ENCODE measurements at places on chromosomes 4 and X.

- DNase-seq: no peak
These were observed 8.1 kb upstream of the MRPL1 start for GRCh38 chr4:77854431-77855111.

GRCh38 chrX:101395789-101396188 is 5.0 kb downstream of the RPL36A start:
- no peak for DNase-seq

- DNase-seq: no peak
These were observed 192.0 kb upstream of the ETNPPL start for GRCh38 chr4:108954880-108955279.

- no peak for DNase-seq
These were observed 46.4 kb downstream of the KDR start for GRCh38 chr4:55078987-55079386.

DNA sequence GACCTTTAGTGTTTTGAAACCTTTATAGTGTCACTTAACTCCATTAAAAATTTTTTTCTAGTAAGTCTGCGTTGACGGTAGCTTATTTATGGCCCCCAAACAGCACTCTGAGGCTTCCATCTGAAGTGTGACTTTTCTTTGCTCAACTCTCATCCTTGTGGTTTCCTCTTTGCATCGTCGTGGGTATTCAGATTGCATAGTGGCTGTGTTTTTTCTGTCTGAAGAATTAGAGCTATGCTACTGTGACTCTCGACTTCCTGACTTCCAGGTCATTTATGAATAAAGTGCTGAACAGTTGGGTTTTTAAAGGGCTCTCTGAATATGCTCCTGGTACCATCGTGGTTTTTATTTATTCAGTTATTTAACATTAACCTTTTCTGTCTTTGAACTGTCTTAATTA is 44.9 kb downstream of the JADE1 start:
- DNase-seq: no peak

- DNase-seq: no peak
These were observed 382.1 kb upstream of the CTSO start for GRCh38 chr4:156335721-156336120.

DNA sequence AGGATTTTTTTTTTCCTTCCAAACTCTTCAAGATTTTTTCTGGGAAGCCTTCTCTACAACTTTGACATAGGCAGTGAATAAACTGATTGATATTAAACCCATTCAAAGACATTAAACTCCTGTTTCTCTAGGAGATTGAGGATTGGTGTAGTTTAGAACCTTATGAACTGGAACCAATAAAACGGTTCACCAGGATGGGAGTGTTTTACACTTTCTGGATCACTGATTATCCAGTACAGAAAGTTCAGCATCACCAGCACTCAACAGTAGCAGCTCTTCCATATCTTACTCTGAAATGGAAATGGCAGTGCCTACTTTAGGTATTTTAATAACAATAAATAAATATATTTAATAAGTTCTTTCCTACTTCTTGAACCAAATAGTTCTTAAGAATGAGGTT is 76.7 kb downstream of the BMPR1B start:
- no peak for DNase-seq

GRCh38 chr4:119504616-119505015 is 124.0 kb downstream of the PDE5A start:
- DNase-seq: no peak

DNA sequence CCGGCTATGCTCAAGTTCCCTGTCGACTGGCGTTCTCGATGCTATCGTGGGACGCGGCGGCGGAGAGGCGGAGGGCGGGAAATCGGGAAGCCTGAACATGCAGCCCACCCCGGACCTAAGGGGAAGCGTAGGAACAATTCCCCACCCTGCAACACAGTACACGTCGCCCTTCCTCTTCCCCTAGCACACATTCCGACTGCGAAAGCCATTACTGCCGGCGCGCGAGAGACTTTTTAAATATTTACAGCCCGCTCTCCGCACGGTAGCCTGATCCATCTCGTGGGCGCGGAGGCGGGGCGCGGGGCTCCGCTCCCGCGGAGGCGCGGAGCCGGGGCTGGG is 48.1 kb upstream of the BCOR start:
- no peak for DNase-seq

DNA sequence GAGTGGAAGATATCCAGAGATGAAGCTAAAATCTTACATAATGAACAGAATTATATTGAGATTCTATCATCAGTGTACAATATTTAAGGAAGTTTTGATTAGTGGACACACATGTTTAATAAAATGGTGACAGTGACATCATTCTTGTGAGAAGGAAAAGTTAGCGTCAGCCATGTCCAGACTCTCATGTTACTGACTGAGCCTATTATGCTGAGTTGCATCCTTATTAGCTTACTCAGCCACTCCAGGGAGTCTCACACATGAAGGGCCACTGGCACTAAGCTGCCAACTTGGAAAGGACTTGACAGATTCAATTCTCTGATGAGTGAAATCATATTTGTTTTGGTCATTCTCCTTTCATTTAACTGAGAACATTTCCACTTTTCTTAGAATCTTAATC is 170.6 kb downstream of the BANK1 start:
- DNase-seq: no peak

GRCh38 chr4:6441202-6441582 is 31.2 kb downstream of the PPP2R2C start:
- DNase-seq: no peak

- DNase-seq: no peak
These were observed 11.1 kb downstream of the LSM6 start for GRCh38 chr4:146186596-146186995.

DNA sequence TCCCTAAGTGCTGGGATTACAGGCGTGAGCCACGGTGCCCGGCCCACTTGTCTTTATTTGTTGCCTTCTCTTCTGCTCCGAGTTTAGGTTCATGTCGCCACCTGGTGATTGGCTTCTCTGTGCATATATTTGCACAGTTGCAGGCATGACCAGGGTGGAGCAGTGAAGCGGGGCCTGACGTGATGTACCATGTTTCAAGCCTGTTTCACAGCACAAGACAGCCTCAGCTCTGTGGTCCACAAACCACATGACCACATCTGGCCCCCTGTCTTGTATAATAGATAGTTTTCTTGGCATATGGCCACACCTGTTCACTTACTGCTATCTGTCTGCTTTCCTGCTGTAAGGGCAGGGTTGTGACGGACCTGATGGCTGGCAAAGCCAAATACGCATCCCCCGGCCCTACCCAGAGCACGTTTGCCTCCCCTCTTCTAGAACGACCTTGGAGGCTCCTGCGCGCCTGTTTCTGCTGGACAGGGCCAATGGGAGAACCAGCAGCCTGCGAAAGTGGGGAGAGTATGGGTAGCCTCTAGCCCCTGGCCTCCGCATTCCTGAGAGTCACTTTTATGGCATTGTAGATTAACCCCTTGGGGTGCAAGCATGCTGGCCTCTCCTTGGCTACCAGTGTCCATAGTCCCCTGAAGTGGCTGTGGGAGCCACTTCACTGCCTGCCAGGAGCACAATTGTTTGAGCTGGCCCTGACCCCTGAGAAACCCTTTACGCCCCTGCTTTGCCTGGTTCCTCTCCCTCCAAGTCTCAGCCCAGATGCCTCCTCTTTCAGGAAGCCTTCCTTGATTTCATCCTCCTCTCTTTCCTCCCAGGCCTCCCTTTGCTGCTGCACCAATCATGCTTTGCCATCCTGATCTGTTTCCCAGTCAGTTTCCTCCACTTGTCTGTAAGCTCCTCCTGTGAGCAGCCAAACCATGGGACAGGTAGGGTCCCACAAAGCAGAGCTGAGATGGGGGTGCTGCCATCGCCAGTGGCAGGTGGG is 6.0 kb upstream of the SH3TC1 start:
- DNase-seq: peak; percentile 38

- no peak for DNase-seq
These were observed 215.2 kb downstream of the CBR4 start for GRCh38 chr4:168794881-168795280.

DNA sequence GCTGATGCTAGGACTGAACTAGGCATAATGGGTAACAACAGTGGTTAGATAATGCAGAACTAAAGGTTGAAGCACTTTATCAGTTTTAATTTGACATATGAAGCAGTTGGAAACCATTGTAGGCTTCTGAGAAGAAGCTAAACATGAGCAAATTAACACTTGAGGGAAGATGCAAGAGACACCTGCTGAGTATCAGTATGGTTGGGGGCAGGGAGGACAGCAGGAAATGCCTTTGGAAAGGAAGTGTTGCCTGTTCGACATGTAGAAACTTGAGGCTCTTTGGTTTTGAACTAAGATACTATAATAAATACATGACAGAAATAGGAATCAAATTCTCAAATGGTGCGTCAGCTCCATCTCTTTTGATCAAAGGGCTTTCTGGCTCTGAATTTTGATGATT is 115.6 kb downstream of the FHIP1A start:
- peak; percentile 11 for DNase-seq

DNA sequence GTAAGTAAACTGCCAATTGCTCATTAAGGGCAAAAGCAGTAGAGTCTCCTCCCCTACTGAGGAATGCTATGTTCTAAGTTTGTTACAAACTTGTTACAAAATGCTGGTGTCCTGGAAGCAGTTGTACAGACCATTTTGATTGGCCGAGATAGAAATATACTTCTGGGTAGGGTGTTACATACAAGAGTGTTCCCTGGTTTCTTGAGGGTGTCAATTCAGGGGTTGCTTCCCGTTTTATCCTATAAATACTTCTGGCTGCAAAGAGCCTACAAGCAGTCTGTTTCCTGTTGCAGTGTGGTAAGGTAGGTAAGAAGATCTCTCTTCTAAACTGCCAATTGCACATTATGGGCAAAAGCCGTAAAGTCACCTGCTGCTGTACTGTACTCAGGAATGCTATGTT is 5.7 kb downstream of the TRPC5OS start:
- no peak for DNase-seq

- DNase-seq: no peak
These were observed 234.0 kb upstream of the SLIT2 start for GRCh38 chr4:20017777-20018115.

DNA sequence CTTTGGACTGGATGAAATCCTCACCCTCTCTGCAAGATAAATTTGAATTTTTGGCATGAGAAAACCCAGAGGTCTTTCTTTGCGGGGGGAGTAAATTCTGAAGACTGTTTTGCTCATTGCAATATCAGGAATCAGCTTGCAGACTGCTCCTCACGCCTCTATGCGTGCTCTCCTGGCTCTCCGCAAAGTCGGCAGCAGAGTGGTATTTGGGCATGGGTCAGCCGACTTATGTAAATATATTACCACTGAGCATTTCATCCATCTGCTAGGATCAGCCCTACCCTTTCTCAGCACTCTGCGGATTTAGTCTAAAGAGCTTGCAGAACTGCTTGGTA is 288.0 kb downstream of the ASMT start:
- no peak for DNase-seq

GRCh38 chr4:148116969-148117368 is 325.2 kb downstream of the NR3C2 start:
- DNase-seq: no peak

DNA sequence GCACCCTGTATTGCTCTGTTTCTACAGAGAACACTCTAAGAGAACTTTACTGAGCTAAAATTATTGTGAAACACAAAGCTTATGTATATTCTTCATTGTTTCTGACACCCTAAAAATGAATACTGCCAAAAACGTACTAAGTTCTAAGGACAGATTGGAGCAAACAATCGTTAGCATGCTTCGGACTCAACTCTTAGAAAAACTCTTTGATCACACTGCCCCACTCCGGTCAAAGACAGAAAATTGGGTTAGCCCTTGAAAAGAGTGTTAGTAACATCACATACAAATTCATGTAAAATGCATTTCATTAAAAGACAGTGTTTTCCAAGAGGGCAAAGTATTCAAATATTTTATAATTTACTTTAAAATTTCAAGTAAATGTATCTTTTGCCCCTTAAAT is 177.4 kb downstream of the DCHS2 start:
- no peak for DNase-seq

DNA sequence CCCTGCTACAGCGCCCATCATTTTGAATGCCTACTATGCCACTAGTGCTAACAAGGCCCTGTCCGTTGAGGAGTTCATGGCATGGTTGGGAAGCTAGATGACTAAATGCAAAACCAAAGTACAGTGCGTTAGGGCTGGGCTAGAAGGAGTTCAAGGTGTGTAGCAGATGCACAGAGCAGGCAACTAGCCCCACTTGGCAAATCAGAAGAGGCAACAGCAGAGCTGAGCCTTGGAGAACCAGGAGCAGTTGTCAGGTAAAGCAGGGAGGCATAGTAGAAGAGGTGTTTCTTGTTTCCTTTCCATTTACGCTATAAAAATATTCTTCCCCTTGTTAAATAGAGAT is 146.6 kb upstream of the CPEB2 start:
- no peak for DNase-seq

DNA sequence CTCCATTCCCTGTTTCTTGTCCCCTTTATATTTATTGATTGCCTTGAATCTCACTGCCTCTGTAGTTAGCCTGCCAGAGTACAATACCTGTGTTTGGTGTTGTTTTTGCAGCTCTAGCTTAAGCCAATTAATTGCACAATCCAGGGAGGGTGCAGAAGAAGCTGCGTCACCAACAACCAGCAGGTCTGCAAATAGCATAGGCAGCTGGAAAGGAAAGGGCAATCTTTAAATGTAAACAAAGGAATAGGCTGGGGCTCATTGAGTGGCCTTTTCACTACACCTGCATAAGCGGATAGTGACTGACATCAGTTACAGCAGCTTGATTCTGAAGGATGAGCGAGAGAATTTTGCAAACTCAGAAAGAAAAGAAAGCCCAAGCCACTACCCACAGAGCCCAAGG is 106.8 kb upstream of the RAI2 start:
- DNase-seq: no peak

DNA sequence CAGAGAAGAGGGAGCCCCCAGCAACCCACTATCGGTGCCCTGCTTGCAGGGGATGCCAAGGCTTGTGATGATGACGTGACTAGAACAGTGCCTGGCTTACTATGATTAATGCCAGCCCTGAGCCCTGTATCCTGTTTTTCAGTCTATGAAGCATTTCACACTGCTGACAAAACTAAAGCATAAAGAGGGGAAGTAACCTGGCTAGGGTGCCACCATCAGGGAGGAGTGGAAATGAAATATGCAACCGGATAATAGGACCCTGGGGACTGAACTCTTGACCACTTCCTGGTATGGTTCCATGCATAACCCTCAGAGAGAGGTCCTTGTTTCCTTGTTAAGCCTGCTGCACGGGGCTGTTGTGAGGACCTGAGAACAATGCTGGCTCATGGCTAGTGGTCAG is 50.3 kb downstream of the MED28 start:
- no peak for DNase-seq

DNA sequence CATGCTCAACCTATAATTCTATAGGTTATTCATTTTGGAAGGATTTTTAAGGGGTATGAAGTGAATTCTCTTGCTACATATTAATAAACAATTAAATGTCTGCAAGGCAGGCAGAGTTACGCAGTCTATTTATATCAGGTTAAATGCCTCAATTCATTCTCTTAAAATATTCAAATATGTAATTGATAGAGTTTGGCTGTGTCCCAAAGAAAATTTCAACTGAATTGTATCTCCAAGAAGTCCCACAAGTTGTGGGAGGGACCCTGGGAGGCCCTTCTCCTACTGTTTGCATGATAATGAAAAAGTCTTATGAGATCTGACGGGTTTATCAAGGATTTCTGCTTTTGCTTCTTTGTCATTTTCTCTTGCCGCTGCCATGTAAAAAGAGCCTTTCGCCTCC is 576.1 kb downstream of the TMA16 start:
- DNase-seq: no peak

- DNase-seq: no peak
These were observed 2.8 kb downstream of the AREG start for GRCh38 chr4:74447636-74448233.
